Midbrain (tissue), 1 donor: ENCODE measurements at places on chromosomes 11 and 22.
A peak's percentile ranks its signal among the peaks of the same experiment; 100 is the strongest.

DNA sequence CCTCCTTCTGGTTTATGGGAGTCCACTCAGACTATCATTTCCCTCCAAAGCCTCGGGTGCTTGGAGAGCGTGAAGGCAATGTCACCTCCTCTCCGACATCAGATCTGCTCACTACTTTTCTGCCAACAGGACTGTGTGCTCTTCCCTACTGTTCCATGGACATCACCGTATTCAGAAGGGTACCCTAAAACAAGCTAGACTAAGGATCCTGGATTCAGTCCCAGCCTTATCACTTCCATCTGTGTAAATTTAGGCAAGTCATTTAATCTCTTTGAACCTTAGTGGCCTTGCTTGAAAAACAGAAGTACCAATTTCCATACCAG, 78.2 kb downstream of the KCNC1 start:
- DNase-seq, result no peak

DNA sequence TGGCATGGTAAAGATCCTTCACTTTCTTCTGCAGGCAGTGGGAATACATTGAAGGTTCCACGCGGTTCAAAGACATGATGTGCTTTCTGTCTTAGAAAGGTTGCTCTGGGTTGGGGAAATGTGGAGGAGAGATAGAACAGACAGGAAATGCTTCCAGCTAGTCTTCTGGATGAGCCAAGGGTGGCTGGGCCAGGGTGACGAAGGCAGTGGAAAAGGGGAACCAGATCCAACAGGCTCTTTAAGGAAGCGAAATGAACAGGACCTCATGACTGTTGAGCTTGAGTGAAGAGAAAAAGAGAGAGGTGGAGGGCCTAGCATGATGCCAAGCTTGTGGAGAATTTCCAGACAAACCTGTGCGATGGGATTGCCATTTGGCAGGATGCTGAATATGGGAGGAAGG, 56.4 kb upstream of the LMO1 start:
- no peak for DNase-seq

DNA sequence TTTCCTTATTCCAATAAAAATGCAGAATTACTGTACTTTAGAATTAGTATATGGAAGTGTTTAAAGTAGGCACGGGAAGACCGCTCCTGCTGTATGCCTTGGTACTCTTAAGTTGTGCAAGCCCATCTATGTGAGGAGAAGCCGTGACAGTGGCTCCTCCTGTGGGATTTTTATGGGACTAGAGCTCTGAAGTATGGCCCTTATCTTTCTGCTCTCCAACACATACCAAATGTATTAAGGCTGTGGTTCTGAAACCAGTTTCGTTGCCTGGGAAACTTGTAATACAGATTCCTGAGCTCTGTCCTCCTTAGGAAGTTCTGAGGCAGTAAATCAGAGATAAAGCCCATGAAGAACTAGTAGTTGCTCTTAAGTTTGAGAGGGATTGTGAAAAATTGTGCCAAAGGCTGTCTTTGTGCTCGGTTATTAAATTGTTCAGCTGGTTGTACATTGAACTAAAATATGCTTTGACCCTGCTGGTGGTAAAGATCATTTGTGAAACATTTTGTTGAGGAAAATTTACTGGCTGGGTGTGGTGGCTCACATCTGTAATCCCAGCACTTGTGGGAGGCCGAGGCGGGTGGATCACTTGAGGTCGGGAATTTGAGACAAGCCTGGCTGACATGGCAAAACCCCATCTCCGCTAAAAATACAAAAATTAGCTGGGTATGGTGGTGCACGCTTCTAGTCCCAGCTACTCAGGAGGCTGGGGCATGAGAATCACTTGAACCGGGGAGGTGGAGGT, 29.3 kb downstream of the RTN3 start:
- DNase-seq, result no peak

DNA sequence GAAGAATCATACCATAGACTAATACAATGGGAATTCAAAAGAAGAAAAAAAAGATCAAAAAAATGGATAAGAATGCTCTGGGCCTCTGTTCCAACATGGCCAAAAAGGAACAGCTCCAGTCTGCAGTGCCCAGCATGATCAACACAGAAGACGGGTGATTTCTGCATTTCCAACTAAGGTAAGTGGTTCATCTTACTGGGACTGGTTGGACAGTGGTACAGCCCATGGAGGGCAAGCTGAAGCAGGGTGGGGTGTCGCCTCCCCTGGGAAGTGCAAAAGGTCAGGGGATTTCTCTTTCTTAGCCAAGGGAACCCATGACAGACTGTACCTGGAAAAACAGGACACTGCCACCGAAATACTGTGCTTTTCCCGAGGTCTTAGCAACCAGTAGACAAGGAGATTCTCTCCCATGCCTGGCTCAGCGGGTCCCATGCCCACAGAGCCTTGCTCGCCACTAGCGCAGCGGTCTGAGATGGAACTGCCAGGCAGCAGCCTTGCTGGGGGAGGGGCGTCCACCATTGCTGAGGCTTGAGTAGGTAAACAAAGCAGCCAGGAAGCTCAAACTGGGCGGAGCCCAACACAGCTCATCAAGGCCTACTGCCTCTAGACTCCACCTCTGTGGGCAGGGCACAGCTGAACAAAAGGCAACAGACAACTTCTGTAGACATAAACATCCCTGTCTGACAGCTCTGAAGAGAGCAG, 428.4 kb downstream of the MN1 start:
- DNase-seq, result no peak

DNA sequence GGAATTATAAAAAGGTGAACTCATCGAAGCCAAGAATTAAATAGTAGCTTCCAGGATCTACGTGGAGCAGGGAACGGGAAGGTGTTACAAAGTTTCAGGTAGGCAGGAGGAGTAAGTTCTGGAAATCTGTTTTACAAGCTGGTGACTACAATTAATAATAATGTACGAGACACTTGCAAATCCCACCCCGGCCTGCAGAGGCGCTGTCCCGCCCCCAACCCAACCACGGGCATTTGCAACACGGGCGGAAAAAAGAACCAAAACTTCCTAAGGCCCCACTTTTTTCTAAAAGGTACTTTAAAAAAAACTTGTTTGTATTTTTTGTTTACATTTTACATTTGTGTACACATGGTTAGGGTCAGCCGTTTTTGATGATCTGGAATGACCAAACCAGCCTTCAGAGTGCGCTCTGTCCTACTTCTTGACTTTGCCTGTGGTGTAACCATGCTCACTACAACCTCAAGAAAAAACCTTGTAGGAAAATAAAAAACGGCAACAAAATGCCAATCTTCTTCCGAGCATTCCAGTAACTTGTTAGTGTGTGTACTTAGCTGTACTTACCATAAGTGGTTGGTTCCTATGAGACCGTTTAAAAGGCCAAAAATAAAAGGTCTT, 449.6 kb upstream of the B3GAT1 start:
- no peak for DNase-seq

DNA sequence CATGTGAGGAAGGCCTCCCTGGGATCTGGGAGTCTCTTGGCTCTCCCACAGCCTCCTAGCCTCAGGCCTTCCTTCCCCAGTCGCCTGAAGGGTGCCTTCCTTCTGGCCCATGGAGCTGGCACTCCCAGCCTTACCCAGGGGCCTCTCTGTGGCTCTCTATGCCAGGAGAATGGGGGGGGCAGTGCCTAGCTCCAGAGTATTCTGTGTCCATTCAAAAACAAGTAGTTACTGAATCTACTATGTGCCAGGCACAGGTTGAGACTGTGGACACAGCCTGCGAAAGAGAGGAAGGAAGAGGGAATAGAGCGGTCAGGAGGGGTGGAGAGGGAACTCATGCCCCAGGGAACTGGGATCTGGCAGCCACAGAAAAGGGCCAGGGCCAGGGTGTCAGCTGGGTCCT, 2.7 kb upstream of the PLA2G3 start:
- peak; percentile 4 for DNase-seq

DNA sequence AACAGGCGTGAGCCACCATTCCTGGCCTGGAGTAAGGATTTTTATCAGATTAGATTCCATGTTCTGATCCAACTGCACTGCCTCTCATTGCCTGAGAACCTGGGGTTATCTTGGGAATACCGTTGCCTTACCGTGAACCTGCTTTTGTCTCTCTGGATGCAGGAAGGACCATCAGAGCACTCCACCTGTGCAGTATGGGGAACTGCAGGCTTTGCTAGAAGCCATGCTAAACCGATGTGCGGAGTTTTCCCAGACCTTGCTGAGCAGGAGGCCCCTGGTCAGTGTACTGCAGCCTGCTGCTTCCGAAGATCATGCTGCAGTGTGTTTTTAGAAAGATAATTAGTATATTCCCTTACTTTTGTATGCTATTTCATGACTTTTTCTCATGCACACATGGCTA, 43.6 kb downstream of the MEI1 start:
- no peak for DNase-seq

GRCh38 chr22:48234011-48234410, 1471.6 kb downstream of the TBC1D22A start:
- no peak for DNase-seq

DNA sequence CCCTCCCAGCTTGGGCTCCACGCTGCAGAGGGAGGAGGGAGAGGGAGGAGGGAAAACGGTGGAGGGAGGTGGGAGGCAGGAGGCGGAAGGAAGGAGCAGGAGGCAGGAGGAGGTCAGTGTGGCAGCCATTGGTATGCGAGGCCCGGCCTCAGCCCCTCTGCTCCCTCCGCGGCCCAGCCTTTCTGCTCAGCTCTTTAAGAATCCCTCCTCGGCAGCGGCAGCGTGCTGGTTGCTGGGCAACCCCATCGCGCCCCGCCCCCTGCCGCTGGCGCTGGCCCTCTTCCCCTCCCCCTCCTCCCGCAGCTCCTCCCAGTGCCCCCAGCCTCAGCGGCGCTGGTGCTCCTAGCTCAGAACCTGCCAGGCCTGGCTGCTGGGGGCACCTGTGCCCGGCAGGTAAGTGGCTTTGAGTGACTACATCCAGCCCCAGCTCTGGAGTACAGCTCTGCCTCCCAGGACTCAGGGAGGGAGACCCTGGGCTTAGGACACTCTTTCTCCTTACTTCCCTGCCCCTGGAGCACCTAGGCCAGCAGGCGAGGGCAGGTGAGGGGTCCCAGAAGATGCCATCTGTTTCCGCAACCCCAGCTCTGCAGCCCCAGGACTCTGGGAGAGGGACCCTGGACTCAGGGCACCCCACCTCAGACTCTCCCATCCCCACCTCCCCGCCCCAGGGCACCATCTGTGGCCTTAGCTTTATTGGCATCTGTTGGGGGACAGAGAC, 7.2 kb upstream of the FLRT1 start:
- DNase-seq, result no peak
